T-helper 9 cell (primary cell): ENCODE measurements at places on chromosomes 11 and 22.
A peak's percentile ranks its signal among the peaks of the same experiment; 100 is the strongest.

DNA sequence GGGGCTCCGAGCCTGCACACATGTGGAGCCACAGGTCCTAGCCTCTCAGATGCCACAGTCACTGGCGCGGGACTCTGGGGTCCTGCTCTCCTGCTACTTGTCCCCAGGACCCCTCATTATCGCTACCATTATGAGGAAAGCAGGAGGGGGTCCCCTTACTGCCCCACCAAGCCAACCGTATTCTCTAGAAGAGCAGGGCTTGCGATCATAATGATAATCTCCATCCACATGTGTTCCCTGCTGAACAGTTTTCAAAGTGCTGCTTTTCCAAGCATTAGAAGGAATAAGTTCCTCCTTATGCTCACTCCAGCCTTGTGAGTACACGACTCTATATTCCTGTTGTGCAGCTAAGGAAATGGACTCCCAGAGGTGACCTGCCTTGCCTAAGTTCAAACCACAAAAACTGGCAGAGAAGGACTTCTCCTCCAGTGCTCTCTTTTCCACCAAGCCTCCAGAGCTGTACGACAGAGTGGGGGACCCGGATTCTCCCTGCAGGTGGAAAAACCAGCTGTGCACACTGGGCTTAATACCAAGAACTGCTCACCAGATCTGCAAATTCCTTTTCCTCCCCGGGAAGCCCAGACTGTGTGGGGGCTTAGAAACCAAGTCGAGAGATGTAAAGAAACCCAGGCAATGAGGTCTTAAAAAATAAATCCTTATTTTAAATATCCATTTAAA lies 92.8 kb upstream of the DRD2 start:
- no peak for DNase-seq

DNA sequence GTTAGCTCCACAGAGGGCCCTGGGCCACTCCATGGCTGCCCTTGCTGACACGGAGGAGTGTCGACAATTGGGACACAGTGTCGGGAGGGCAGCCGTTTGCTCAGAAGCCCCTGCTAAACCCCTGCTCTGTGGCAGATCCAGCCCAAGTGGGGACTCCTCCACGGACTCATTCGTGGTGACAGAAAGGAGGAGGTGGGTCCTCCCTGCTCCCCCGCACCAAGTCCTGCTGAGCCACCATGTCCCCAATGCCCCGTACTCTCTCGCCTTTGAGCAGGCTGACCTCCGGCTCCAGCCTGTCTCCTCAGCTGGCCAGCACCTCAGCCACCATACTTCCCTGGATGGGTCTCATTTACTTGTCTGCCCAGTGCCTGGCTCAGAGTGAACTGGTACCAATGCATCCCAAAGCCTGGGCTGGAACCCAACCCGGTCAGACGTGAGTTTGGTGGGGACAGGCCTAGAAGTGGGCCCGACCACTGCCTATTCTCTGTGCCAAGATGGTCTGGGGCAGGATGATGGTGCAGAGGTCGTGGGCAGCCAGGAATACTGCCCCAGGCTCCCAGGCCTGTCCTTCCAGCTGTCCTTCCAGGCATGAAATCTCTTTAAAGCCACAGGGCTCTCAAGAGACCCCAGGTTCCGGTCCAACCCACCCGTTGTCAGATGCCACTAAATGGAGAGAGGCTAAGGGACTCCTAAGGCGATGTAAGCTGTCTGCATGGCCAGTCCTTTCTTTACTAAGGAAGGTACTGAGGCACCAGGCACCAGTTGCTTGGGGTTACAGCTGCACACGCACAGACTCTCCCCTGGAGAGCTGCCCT lies 4.3 kb downstream of the CBX6 start:
- DNase-seq, result no peak

- no peak for DNase-seq
Measured at GRCh38 chr11:13055200-13055599, 46.1 kb downstream of the RASSF10 start.

- DNase-seq, result no peak
Measured at GRCh38 chr22:48199667-48200066, 1437.2 kb downstream of the TBC1D22A start.

- no peak for DNase-seq
Measured at GRCh38 chr11:82873919-82874333, 26.3 kb downstream of the PRCP start.

- DNase-seq, result no peak
Measured at GRCh38 chr11:132043714-132044113, 673.3 kb downstream of the NTM start.

DNA sequence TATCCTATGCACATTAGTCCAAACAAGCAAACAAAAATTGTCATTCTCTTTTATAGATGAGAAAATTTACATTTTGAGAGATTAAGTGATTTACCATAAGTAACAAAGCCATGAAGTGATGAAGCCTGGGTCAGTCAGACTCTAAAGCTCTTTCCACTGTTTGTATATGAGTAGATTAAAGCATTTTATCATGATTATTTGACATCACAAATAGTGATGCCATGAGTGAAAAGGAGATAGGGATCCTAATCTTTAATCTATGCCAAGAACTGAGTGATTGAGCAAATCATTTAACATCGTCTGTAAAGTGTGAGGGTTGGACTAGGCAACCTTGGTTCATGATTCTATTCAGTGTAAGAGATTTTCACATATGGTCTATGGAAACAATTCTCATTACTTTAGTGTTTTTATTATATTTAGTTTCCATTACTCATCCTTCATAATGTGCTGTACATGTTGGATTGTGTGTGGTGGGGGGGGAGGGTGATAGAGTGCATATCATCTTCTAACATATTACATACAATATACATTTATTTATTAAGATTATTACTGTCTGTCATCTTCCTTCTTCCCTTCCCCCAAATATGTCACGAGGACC lies 50.7 kb downstream of the ARHGEF12 start:
- DNase-seq, result no peak

- DNase-seq, result no peak
Measured at GRCh38 chr22:35970616-35971455, 57.8 kb downstream of the RBFOX2 start.

DNA sequence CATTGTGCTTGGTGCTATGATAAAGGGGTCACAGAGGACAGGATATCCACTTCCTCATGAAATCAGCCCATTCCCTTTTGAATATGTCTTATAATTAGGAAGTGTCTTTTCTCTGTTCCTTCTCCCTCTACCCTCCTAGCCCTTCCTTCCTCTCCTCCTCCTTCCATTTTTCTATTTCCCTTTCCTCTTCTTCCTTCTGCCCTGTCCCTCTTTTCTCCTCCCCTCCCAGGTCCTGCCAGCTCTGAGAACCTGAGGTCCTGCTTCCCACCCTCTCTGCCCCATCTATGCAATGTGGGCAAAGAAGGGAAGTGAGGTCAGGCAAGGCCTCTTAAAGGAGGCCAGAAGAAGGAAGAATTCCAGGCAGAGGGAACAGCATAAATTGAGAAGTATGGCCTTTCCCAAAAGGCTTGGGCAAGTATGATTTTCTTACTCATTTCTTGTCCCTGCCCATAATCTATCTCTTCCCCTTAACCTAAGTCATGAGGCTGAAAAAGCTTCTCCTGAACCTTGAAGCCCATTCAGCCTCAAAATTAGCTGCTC lies 7.7 kb upstream of the UBASH3B start:
- no peak for DNase-seq

DNA sequence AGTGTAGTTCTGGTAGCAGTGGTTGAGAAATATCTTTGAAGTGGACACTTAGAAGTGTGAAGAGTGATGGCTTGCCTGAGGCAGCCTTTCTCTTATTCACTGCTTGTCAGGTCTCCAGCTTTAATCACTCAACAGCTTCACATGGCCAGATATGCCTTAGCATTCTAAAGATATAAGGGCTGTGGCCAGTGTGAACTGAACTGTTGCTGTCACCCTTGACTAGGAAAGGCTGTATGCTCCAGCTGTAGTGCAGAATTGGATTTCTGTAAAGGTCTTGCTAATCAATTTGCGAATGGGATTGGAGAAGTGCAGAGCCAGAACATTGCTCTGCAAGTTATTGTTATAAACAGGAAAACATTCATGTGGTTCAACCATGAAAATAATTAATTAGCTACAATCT lies 266.7 kb downstream of the TMEM135 start:
- DNase-seq, result no peak

- no peak for DNase-seq
Measured at GRCh38 chr22:36399472-36399778, 11.7 kb upstream of the MYH9 start.

GRCh38 chr11:120710354-120711131 lies 199.0 kb downstream of the GRIK4 start:
- no peak for DNase-seq

GRCh38 chr11:3836903-3837302 lies 3.9 kb downstream of the RHOG start:
- peak; percentile 41 for DNase-seq

DNA sequence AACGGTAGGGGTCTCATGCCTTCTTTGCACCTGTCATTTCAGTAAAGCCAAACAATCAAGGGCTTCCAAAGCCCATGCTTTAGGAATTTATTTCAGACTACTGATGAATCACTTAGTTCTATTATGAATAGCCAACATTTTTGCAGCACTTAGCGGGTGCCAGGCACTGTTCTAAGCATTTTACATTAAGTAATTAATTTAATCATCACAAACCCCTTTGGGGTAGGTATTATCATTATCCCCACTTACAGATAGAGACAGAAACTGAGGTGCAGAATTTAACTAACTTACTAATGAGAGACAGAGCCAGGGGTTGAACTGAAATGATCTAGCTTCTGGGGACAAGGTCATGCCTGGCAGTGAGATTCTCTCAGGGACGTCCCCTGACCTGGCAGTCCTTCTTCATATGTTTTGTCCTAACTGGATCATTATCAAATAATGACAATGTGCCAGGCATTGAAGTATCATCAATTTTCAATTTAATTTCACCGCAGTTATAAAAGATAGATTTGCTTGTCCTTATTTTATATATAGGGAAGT lies 31.7 kb upstream of the NAV2 start:
- DNase-seq, result no peak

- DNase-seq, result no peak
Measured at GRCh38 chr11:66321606-66322005, 4.8 kb upstream of the CD248 start.

DNA sequence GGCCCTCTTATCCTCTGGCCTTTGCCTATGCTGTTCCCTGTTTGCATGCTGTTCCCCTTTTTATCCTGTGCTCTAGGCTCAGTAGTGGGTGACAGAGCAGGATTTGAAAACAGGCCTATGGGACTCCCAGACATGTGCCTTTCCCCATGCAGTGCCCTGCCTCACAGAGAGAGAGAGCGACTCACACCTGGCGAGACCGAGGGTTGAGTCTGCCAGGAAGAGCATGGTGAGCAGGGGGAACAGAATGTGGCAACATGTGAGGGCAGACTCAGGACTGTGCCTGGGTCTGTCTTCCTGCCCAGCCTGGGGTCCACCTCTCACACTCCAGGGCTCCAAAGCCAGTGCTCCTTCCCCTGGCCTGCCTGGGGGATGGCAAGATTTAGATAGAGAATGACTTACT lies 75.0 kb downstream of the NFAM1 start:
- DNase-seq, result no peak

GRCh38 chr11:22390283-22390655 lies 52.1 kb downstream of the SLC17A6 start:
- no peak for DNase-seq

GRCh38 chr11:50044647-50045046 lies 12.0 kb downstream of the OR4C45 start:
- DNase-seq, result no peak

GRCh38 chr11:19719960-19720359 lies 7.3 kb downstream of the NAV2 start:
- DNase-seq, result no peak

GRCh38 chr22:22843848-22844247 lies 43.8 kb upstream of the IGLL5 start:
- DNase-seq, result no peak

DNA sequence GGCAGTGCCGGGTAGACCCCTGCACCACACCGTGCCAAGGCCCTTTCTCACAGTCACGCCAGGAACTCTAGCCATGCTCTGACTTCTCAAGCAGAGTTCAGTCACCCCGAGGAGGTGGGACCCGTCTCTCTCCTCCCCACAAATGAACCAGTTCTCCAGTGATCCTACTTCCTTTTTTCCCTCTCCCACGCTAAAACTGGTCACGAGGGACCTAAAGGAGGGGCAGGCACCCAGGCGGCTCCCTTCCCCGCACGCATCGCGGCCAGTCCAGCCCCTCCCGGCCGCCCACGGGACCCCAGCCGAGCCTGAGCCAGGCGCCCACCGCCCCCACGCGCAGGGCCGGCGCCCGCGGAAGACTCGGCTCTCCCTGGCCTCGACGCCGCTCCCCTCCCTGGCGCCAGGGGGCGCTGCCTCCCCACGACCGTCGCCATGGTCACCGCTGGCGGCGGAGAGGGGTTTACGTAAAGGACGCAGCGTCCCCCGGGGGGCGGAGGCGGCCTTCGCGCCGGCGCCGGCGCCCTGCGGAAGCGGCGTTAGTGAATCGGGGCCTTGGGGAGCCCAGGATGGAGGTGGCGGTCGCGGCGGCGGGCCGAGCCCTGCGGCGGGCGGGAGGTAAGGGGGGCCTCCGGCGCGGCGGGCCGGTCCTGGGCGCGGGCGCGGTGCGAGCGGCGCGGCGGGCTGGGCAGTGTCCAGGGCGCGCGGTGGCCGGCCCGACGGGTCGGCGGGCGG lies at the start of gene DAGLA:
Gene DAGLA, plus strand, starts transcription at position 499 of the 729 bp plus-strand sequence. CDS start 39,765 bp downstream, outside the sequence.
- peak; percentile 74 for DNase-seq

DNA sequence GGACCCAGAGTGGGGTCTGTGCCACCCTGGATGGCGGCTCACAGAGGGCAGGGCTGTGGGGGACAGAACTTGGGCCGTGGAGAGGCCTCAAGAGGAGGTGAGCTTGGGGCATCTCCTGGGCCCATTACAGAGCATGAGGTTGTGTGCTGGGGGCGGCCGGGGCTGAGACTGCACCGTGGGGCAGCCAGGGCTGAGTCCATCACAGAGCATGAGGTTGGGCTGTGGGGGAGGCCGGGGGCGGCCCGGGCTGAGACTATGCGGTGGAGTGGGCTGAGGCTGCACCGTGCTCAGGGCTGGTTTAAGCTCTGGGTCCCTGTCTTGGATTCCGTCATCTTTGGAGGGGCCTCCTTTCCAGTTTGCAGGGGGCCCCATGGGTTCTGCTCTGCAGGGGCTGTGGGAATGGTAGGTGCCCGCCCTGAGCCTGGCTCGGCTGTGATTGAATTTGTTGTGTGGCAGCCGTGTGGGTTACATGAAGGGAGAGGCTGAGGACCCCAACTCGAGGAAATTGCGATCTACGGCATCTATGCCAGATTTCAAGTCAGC lies 38.1 kb upstream of the MUC5AC start:
- no peak for DNase-seq

- DNase-seq, result no peak
Measured at GRCh38 chr22:36796552-36797175, 20.2 kb downstream of the PVALB start.

- no peak for DNase-seq
Measured at GRCh38 chr11:75386942-75387630, 12.2 kb upstream of the RPS3 start.

DNA sequence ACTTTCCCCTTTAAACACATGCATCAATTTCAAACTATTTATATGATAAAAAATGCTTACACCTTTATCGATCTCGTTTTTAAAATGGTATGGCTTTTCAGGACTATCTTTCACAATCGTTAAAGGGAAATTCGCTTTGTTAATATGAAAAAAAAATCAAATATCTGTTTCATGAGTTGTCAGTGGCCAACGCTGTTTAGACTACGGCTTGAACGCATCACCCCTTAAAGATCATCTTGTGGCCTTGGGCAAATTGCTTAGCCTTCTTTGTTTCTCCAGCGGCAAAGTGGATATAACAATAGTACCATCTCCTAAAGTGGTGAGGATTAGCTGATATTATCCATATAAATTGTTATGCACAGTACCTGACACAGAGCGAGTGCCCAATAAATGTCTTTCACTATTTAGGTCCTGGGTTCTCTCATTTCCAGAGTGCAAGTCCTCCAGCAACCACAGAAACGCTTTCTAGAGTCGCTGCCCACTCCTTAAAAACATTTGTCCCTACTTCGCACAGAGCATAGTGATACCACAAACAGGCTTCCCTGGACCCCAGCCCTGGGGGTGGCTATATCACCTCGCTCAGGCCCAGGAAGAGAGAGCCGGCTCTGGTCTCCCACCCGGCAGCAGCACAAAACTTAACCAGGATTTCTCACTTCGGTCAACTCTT lies 904 bp downstream of the SLC35F2 start:
- no peak for DNase-seq
